Pancreas (tissue), 10 donors: ENCODE measurements at places on chromosomes 1 and 21. TPM values are rescaled to one million over a fixed set of nuclear protein-coding genes. Genes with fewer than 3 reads are reported as not detected.
A peak's percentile ranks its signal among the peaks of the same experiment; 100 is the strongest.

Gene ZNF326
- total RNA-seq = 14.8 TPM

Gene KRTAP11-1
- total RNA-seq = not detected

Gene KANK4
- 8.1 TPM for total RNA-seq

Gene ERICH3
- total RNA-seq = 0.06 TPM

Gene FAM72B
- 0.47 TPM for total RNA-seq

Gene C1orf210
- total RNA-seq = 10.1 TPM

Gene C1orf21
- total RNA-seq = 8.0 TPM

Gene RCAN3
- 12.7 TPM for total RNA-seq

Gene MYOG
- not detected for total RNA-seq

DNA sequence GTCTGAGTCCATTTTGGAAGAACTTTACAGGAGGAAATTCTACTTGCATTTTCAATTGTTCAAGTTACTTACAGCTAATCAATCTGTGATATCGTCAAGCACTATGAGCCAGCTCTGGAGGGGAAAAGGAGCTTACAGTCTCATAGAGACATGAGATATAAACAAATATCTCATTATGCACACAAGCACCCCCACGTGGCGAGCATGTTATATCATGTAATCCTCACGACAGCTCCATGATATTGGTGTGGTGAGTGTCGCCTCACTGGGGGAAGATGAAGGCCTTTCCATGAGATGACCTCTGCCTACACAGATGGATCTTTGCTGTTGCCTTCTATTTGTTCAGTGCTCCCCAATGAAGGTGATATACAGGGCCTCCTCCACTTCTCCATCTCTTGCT, 34.6 kb downstream of the TNR start:
- no peak overlapping the region for H3K4me3 ChIP-seq
- DNase-seq = no peak
- no peaks in the 10 kb centered on the region for H3K27me3 ChIP-seq
- no peaks in the 10 kb centered on the region for H3K36me3 ChIP-seq
- no peak overlapping the region for H3K27ac ChIP-seq

- H3K4me3 ChIP-seq = no peak overlapping the region
- no peaks in the 10 kb centered on the region for H3K27me3 ChIP-seq
- no peak for DNase-seq
- H3K36me3 ChIP-seq = no peaks in the 10 kb centered on the region
- H3K4me1 ChIP-seq = no peaks in the 10 kb centered on the region
Measured at GRCh38 chr1:203217139-203217655, 12.3 kb downstream of the CHIT1 start.

DNA sequence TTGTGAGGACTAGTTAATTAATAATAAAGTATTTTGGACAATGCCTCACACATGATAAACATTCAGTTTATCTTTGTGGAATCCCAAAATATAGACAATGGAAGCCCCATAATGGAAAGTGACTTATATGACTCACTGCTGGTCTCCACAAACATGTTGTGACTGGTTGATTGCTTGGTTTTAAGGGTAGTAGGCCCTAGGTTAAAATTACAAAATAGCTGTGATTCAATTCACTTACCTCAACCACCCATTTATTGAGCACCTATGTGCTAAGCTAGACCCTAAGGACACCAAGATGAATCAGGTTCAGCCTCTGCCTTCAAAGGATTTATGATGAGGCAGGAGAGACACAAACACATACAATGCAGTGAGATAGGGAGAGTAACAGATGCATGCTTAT, 42.4 kb downstream of the KANK4 start:
- H3K4me3 ChIP-seq = no peak overlapping the region
- H3K36me3 ChIP-seq = no peaks in the 10 kb centered on the region
- H3K4me1 ChIP-seq = no peaks in the 10 kb centered on the region
- DNase-seq = no peak

- no peaks in the 10 kb centered on the region for H3K36me3 ChIP-seq
- peak; percentile 51 for DNase-seq
- H3K4me1 ChIP-seq = peaks cover 14% of the 10 kb centered on the region
- no peak overlapping the region for H3K4me3 ChIP-seq
- H3K27ac ChIP-seq = peak overlapping the region; percentile 16
Measured at GRCh38 chr1:17903386-17903785, 148.3 kb downstream of the ACTL8 start.

GRCh38 chr1:9371951-9372350, 79.3 kb downstream of the SPSB1 start:
- H3K4me1 ChIP-seq = no peaks in the 10 kb centered on the region
- H3K36me3 ChIP-seq = no peaks in the 10 kb centered on the region
- H3K4me3 ChIP-seq = no peak overlapping the region
- H3K27me3 ChIP-seq = no peaks in the 10 kb centered on the region
- DNase-seq = no peak
- no peak overlapping the region for H3K27ac ChIP-seq

GRCh38 chr1:38789498-38790169, 69.9 kb downstream of the RRAGC start:
- H3K27me3 ChIP-seq = peaks cover 4% of the 10 kb centered on the region
- H3K4me1 ChIP-seq = no peaks in the 10 kb centered on the region
- DNase-seq = no peak

- H3K4me3 ChIP-seq = no peak overlapping the region
- H3K27ac ChIP-seq = no peak overlapping the region
- no peaks in the 10 kb centered on the region for H3K36me3 ChIP-seq
- no peak for DNase-seq
- H3K27me3 ChIP-seq = no peaks in the 10 kb centered on the region
Measured at GRCh38 chr1:3227893-3228292, 158.9 kb downstream of the PRDM16 start.

- H3K4me1 ChIP-seq = peaks cover 7% of the 10 kb centered on the region
- H3K27ac ChIP-seq = no peak overlapping the region
- no peaks in the 10 kb centered on the region for H3K36me3 ChIP-seq
- DNase-seq = no peak
- no peaks in the 10 kb centered on the region for H3K27me3 ChIP-seq
Measured at GRCh38 chr21:42305707-42306147, 9.5 kb downstream of the TFF3 start.
